ENCODE measurements at places on chromosomes 6 and 20.

GRCh38 chr6:19599796-19600464, 237.2 kb upstream of the ID4 start:
- DNase-seq: no peak

DNA sequence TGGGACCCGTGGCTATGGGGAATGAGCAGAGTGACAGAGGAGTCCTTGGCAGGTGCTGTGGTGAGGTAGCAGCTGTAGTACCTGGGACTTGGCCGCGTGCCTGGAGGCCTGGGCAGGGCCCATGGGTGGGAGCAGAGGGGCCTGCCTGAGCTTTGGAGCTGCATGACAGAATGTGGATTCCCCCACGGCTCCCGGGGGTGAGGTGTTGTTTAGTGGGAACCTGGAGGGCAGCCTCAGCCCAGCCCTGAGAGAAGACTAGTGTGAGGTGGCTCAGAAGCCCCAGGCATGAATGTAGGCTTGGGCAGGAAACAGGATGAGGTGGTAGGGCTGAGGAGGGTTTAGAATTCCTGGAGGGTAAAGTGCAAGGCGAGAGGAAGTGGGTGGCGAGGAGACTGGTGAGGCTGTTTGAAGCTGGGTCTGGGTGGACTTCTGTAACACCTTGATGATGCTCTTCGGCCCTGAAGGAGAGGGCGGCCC, 86.5 kb upstream of the SCP2D1 start:
- DNase-seq: peak; percentile 37

- no peak for DNase-seq
These were observed 293.2 kb downstream of the BTBD9 start for GRCh38 chr6:38346291-38347079.

- DNase-seq: no peak
These were observed 133.0 kb upstream of the FLRT3 start for GRCh38 chr20:14470231-14470899.

GRCh38 chr6:44522871-44523270, 135.4 kb downstream of the CDC5L start:
- no peak for DNase-seq

- DNase-seq: no peak
These were observed 32.8 kb downstream of the GFOD1 start for GRCh38 chr6:13454286-13455221.

- no peak for DNase-seq
These were observed 30.8 kb downstream of the GNAS start for GRCh38 chr20:58883241-58883691.

DNA sequence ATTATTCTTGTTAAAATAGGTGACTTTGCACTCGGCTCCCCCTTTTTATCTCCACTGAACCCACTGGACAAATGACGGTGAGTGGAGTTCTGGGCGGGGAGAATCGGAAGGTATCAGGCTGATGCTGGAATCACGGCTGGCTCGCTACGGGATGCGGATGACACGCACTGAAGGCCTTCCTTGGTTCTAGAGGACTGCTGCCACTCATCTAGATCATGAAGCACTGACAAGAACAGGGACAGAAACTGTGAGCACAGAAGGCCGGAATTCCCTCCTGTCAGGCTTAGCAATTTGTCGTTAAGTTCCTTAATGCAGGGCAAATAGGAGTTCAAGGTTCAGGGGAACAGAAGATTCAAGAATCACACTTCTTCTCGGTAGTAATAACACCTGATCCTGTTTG, 89.9 kb upstream of the MPC1 start:
- DNase-seq: no peak

GRCh38 chr6:157760589-157761330, 62.3 kb upstream of the SNX9 start:
- DNase-seq: no peak

DNA sequence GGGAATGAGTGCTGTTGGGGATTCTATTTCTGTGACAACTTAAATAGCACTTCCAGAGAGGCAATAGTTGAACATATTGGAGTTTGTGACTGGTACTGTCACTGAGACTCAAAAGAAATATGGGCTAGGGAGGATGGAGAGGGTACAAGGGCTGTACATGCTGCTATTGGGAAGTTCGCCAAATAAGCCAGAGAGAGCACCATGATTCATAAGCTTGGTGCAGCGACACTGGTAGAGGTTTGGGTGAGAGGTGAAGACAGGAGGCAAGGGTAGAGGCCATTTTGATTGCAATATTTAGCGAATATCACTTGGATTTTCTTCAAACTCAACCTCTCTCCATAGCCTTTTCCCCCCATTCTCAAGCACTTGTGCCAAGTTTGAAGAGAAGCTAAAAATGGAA, 214.3 kb downstream of the OGFRL1 start:
- no peak for DNase-seq
